ENCODE measurements at places on chromosomes 1 and 21. TPM values are rescaled to one million over a fixed set of nuclear protein-coding genes. Genes with fewer than 3 reads are reported as not detected.

Gene PAX7
- not detected for total RNA-seq

Gene PLA2G2D
- total RNA-seq = not detected

Gene ZNF593OS
- total RNA-seq = not detected

Gene DRAXIN
- total RNA-seq = not detected

Gene SLC9C2
- total RNA-seq = not detected

Gene CTTNBP2NL
- total RNA-seq = 9.4 TPM

Gene CD53
- total RNA-seq = not detected

Gene LRRC53
- total RNA-seq = not detected

Gene C1orf116
- total RNA-seq = not detected

Gene MRPL39
- total RNA-seq = 22.3 TPM

Gene CLDN17
- total RNA-seq = not detected

Gene UCK2
- 52.1 TPM for total RNA-seq

Gene MGST3
- 255 TPM for total RNA-seq

Gene KRTAP6-2
- not detected for total RNA-seq

Gene MIXL1
- not detected for total RNA-seq

Gene FMO5
- total RNA-seq = 0.71 TPM

Gene ASPM
- total RNA-seq = 7.6 TPM

Gene MTARC1
- total RNA-seq = 6.8 TPM

Gene PCAT6
- 0.55 TPM for total RNA-seq

Gene AADACL3
- total RNA-seq = not detected

Gene IER5
- total RNA-seq = 8.7 TPM

Gene CD247
- 0.09 TPM for total RNA-seq

Gene MAST2
- 10.7 TPM for total RNA-seq

Gene SYNC
- 70.8 TPM for total RNA-seq

Gene MNDA
- total RNA-seq = not detected

Gene NBPF26
- 13.4 TPM for total RNA-seq

Gene LY9
- not detected for total RNA-seq

Gene DEPDC1
- 2.3 TPM for total RNA-seq

Gene PTGER3
- 3.8 TPM for total RNA-seq

Gene CCDC185
- total RNA-seq = not detected

Gene TNFAIP8L2
- total RNA-seq = not detected

Gene MRPS6
- 9.2 TPM for total RNA-seq

Gene RPE65
- total RNA-seq = not detected

Gene CCDC24
- total RNA-seq = 2.8 TPM

Gene SHE
- total RNA-seq = under 0.01 TPM

Gene FYB2
- not detected for total RNA-seq

Gene CLIC6
- 0.09 TPM for total RNA-seq

Gene PLA2G4A
- 28.4 TPM for total RNA-seq

Gene FAM177B
- not detected for total RNA-seq

Gene LAMC1
- total RNA-seq = 613 TPM

Gene FHAD1
- total RNA-seq = 0.83 TPM

Gene DNASE2B
- total RNA-seq = not detected

Gene DIP2A
- 12.9 TPM for total RNA-seq

Gene UBE2Q1
- 21.0 TPM for total RNA-seq

Gene FCRL1
- total RNA-seq = not detected

Gene CXADR
- 2.0 TPM for total RNA-seq

Gene FAM78B
- total RNA-seq = 0.28 TPM

Gene ORC1
- total RNA-seq = 0.28 TPM
